ENCODE measurements at places on chromosomes 5 and 9.

DNA sequence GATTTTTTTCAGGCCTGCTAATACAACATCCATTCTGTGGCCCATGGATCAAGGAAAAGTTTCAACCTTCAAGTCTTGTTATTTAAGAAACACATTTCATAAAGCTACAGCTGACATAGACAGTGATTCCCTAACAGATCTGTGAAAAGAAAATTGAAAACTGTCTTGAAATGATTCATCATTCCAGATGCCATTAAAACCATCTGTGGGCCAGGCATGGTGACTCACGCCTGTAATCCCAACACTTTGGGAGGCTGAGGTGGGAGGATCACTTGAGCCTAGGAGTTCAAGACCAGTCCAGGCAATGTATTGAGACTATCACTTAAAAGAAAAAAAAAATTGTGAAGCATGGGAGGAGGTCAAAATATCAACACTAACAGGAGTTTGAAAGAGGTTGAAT lies 6.0 kb downstream of the RAPGEF6 start:
- no peak for DNase-seq

- no peak for DNase-seq
These were observed 36.5 kb downstream of the PPIC start for GRCh38 chr5:122999947-123000563.

DNA sequence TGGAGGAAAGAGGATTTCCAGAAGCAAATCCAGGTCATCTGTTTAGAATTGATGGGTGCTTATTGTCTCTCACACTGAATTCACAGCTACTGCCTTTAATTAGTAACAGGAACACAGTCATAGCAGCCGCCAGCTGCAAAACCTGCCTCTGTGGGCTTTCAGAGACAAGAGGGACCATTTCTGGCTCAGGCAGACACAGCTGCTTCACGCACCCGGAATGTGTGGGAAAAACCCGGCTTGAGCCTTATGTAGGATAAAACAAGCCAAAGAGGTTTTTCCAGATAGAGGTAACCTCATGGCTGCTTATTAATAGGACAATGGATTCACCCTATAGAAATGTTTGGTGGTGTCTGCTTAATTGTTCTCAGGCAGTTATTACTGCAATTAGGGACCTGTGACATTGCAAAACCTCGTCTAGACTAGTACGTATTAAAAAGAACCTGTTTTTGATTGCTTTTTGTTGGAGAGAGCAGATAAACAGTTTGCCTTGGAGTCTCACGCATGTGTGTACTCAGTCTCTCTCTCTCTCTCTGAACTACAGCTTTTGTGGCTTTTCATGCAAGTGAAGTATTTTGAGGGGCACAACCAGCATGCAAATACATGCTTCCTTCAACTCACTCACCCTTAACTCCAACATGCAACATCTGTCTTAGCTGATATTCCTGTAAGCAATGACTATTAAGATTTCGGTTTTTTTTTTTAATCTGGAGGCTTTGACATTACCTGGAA lies 302.7 kb downstream of the PLK2 start:
- no peak for DNase-seq

DNA sequence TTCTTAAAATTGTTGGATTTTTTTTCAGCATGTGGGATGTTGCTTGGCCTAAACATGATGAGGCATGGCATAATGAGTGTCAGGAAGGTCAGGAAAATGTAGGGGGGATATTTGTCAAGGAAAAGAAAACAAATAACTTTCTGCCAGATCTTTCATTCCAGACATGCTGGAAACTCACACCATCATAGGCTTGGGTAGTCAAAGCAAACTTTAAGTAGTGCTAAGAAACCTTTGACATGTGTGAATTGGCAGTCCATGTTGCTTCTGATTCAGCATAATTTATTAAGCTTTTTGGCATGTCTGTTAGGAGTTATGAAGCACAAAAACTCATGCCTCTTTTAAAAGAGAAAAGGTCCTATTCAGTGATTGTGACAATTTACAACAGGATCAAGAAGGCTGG lies 61.3 kb upstream of the MTAP start:
- DNase-seq, result no peak

GRCh38 chr5:174725261-174725990 lies 1.0 kb downstream of the MSX2 start:
- DNase-seq, result no peak

GRCh38 chr5:44974813-44975212 lies 166.1 kb downstream of the MRPS30 start:
- no peak for DNase-seq

DNA sequence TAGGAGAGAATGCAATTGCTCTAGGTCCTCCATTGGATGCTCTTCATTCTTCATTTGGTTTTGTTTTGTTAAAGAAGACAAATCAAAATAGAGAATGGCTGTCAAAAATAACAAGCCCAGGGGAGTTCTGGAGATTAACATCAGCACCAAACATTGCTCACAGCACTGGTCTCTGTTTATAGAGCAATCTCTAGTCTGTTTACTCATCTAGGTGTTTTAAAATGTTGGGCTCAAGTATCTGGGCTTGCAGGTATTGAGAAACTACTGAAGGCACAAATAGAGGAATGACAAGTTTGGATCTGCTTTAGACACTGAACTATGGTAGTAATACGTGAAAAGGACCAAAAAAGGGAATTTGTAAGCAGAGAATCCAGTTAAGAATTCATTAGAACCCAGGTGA lies 77.0 kb upstream of the TMC1 start:
- no peak for DNase-seq

- no peak for DNase-seq
These were observed 1136.9 kb downstream of the TAF11L14 start for GRCh38 chr5:18771097-18771610.

- no peak for DNase-seq
These were observed 827.2 kb downstream of the MTRR start for GRCh38 chr5:8695902-8696845.

DNA sequence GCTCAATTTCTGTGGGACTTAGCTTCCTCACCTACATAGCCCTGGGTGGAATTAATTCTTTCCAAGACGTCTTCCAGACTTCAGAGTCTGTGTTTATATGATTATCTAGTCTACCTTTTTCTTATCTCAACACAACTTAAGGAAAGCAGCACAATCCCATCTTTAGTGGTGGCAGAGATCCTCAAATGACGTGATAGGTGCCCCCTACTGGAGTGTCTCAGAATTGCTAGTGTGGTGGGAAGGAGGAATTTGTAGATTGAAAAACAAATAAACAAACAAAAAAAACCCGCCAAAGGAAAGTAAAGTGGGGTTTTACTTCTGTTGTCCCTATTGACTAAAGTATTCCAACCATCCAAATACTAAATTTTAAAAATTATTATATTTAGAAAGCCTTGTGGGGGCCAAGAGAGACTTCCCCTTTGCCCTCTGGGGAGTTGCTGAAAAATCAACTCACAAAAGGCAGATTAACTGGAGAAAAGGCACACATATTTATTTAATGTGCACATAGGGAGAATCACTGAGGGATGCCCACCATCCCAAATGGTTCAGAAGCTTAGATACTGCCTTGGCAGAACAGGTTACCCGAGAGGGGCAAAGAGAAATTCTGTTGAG lies 283.3 kb downstream of the TMEM167A start:
- DNase-seq, result peak; percentile 10

GRCh38 chr5:159133041-159133741 lies 33.5 kb upstream of the EBF1 start:
- DNase-seq, result no peak

- no peak for DNase-seq
These were observed 11.5 kb downstream of the NFIB start for GRCh38 chr9:14302405-14302804.

DNA sequence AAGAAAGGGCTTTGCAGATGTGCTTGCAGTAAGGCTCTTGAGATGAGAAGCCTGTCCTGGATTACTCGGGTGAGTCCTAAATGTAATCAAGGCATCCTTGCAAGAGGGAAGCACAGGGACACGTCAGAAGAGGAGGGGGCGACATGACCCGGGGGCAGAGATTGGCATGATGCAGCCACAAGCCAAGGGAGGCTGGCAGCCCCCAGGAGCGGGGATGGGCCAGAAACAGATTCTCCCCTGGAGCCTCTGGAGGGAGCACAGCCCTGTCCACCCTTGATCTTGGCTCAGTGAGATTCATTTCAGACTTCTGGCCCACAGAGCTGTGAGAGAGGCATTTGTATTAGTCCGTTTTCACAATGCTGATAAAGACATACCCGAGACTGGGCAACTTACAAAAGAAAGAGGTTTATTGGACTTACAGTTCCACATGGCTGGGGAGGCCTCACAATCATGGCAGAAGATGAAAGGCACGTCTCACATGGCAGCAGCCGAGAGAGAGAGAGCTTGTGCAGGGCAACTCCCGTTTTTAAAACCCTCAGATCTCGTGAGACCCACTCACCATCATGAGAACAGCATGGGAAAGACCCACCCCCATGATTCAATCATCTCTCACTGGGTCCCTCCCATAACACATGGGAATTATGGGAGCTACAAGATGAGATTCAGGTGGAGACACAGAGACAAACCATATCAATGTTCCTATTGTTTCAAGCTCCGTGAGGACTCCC lies 76.1 kb downstream of the ADAMTS2 start:
- DNase-seq, result no peak

GRCh38 chr5:53262348-53262970 lies 152.9 kb upstream of the MOCS2 start:
- DNase-seq, result no peak

- no peak for DNase-seq
These were observed 251.8 kb downstream of the NNT start for GRCh38 chr5:43854697-43855292.

- DNase-seq, result no peak
These were observed 68.2 kb upstream of the SLIT3 start for GRCh38 chr5:169369130-169369529.

DNA sequence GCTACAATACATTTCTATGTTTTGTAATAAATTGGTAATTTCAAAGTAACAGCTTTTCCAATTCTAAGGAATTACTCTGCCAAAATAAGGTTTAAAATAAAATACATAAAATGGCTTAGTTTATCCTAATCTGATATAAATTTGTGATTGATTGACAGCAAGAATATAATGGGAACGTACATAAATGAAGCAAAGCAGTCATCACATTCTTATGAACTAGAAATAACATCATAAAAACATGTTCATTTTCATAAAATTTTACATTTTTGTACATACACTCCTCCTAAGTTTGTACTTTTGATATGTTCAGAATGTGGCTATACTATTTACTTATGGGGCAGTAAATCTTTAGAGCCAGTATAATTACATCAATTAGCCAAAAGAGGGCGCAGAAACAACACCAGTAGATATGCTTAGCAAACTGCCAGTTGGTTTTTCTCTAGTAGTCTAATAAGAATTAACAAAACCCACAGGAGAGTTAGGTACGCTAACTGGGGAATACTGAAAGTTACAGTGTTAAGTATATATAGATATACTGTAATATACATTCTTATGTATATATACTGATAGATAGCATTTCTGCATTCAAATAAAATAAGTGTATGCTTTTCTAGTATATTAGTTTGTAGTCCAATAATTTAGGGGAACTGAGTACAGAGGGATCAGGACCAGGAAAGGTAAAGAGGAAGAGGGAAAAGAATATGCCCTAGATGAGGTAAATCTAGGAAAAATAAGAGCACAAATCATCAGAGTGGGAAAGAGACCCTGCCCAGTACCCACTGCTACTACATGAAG lies 76.8 kb downstream of the ZDHHC21 start:
- DNase-seq, result no peak

GRCh38 chr5:158349987-158350386 lies 491.0 kb upstream of the CLINT1 start:
- DNase-seq, result no peak

DNA sequence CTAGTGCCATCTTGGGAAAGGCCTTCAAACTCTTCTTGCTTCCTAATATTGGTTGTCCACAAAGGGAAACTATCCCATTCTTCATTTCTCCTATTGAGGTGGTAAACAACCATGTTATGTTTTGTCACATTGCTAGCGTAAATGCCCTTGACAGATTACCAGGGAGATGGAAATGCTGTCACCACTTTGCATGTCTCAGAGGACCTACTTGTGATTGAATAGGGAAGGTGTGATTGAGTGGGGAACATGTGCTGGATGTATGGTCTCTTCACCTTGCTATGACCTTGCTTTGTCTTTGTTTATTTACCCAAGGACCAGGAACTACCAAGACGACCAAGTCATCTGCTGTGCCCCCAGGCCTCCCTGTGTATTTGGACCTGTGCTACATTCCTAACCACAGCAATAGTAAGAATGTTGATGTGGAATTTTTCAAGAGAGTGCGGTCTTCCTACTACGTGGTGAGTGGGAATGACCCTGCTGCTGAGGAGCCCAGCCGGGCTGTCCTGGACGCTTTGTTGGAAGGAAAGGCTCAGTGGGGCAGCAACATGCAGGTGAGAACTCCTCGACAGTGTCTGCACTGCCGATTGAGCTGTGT lies 96.1 kb downstream of the MAP1B start:
- DNase-seq, result no peak

GRCh38 chr5:84715091-84715490 lies 330.4 kb upstream of the EDIL3 start:
- DNase-seq, result no peak

DNA sequence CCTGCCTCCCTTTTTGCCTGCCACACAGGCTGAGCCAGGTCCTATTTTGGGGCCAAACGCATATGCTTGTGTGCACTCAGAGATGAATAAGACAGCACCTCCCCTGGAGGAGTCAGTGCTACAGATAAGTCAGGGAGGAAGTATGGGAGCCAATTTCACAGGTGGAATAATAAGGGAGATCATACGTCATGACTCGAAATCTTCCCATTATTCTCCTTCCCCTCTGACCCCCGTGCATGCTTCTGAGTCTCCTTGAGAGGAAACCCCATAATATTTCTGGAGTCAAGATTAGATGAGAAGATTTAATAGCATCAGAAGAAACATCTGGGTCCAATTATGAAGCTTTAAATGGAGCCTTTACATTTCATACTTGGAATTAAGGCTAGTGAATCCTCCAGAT lies 15.1 kb upstream of the ZCCHC7 start:
- no peak for DNase-seq

DNA sequence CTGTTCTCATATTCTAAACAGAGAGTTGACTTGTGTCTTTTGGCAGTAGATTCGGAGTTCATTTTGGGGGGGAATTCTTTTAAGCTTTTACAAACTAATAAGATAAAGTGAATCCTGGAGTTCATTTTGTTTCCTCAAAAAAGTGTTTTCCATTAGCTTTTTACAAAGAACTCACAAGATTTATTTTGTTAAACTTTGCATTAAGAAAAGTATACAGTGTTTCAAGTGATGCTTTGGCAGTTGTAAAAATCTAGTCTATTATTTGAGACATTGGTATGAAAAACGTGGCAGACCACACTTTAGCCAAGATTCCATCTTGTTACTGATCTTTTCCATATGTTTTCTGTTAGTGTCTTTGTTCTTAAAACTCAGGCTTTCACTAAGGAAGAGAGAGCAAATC lies 1.2 kb upstream of the OMD start:
- DNase-seq, result no peak

DNA sequence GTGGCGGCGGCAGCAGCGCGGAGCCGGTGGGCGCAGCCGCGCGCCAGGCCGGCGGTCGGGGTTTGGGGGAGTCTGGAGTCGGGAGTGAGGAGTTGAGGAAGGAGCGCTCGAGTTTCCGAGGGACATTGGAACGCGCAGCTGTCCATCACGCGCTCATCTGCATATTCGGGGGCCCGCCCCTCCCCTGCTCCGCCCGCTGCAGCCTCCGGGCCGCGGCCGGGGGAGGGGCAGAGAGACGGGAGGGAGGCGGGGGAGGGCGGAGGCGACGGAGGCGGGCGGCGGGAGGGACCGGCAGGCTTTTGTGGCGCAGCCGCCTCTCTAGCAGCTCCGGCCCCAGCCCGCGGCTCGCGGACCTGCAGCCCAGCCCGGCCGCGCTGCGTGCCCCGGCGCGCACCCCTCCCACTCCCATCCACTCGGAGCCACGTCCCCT lies at the start of gene IRX2:
Gene IRX2 (minus strand): TSS at position 86 of the 430 bp plus-strand sequence. CDS start 264 bp downstream, outside the sequence.
- no peak for DNase-seq
